Esophagus mucosa (tissue), 1 donor: ENCODE measurements at places on chromosomes 1 and 21. TPM values are rescaled to one million over a fixed set of nuclear protein-coding genes. Genes with fewer than 3 reads are reported as not detected.
A peak's percentile ranks its signal among the peaks of the same experiment; 100 is the strongest.

- no peak for ATAC-seq
These were observed 264.0 kb downstream of the ADGRL2 start for GRCh38 chr1:82064691-82065090.

- peak; percentile 11 for ATAC-seq
These were observed 8.5 kb downstream of the SH3BGRL3 start for GRCh38 chr1:26288311-26288941.

- no peak for ATAC-seq
These were observed 549.3 kb downstream of the NCAM2 start for GRCh38 chr21:21547368-21547953.

- ATAC-seq: no peak
These were observed 16.3 kb downstream of the SETD4 start for GRCh38 chr21:36044056-36044455.

- no peak for ATAC-seq
These were observed 403 bp upstream of the C1orf122 start for GRCh38 chr1:37807220-37807554.

The LRRC3 gene
- total RNA-seq: 0.72 TPM

DNA sequence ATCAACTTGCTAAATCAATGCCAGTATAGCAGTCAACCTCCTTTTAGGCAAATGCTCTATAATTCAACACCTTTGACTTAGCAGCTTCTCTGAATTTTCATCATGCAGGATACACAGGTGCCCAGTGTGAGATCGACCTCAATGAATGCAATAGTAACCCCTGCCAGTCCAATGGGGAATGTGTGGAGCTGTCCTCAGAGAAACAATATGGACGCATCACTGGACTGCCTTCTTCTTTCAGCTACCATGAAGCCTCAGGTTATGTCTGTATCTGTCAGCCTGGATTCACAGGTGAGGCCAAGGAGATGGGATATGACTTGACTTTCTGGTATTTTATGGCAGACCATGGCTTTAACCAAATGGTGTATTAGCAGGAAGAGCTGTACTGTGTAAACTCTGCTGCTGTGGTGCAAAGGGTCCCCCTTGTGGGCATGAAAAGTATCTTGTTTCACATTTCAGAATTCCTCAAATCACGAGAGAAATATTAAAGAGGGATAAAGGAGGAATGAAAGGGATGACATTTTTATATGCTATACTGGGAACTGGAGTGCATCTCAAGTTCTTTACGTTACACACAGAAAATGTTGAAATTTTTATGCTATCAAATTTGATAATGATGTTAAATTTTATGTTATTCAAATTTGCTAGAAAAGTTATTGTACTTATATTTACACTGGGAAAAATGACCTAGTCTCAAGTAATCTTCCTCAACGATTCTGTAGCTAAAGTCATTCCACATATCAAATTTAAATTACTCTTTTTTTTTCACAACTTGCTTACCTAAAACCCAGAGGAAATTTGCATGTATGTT is 88.9 kb downstream of the CRB1 start:
- ATAC-seq: peak; percentile 57

The SYCP1 gene
- total RNA-seq: not detected

- peak; percentile 94 for ATAC-seq
These were observed 38.8 kb downstream of the EGLN1 start for GRCh38 chr1:231383159-231383860.

GRCh38 chr1:229209386-229209785 is 61.5 kb upstream of the RAB4A start:
- no peak for ATAC-seq

- ATAC-seq: no peak
These were observed 35.9 kb downstream of the DNASE2B start for GRCh38 chr1:84434081-84434769.

GRCh38 chr1:36327421-36328087 is 4.1 kb upstream of the EVA1B start:
- ATAC-seq: peak; percentile 25

DNA sequence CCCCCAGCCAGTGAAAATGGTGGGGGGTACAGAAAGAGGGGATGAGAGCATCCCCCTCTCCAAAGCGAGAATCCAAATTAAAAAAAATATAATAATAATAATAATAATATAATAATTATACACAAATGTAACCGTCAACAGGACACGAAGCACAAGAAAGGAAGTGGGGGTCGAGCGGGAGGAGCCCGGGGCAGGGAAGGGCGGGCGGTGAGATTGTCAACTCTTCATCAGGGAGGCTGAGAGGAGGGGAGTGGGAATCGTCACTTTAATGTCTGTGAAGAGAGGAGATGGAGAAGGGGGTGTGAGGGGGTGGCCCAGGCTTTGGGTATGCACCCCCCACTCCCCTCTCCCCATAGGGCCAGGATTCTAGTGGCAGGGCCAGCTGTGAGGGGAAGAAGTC is 33.2 kb downstream of the MEF2D start:
- no peak for ATAC-seq

The SH3BGR gene
- total RNA-seq: 1.2 TPM

GRCh38 chr21:44865561-44866280 is 7.8 kb downstream of the PTTG1IP start:
- no peak for ATAC-seq

The PPP1R12B gene
- 12.8 TPM for total RNA-seq

The SERINC2 gene
- total RNA-seq: 109 TPM

DNA sequence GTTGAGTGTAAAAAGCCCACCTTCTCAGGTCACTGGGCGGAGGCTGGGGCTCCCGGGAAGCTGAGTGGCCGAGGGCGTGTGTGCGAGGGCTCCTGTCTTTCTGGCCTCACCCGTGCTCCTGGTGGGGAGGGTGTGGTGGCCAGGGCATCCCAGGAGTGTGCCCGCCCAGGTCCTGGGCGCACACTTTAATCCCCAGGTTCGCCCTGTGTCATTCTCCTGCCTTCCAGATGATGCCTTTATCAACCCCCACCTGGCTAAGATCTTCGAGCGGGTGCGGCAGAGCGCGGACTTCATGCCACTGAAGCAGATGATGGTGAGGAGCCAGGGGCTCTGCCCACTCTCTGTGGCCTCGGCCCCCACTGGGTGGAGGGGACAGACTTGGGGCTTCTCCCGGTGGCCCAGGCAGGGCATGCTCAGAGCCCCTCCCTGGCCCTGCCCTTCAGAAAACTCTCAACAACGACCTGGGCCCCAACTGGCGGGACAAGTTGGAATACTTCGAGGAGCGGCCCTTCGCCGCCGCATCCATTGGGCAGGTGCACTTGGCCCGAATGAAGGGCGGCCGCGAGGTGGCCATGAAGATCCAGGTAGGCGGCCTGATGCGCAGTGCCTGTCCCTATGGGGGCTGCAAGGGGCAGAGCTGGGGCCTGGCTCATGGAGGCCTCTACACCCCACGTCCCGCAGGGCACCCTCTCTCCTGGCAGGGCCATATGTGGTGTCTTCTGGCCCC is 42.5 kb downstream of the COQ8A start:
- ATAC-seq: no peak

- ATAC-seq: no peak
These were observed 50.0 kb downstream of the CD46 start for GRCh38 chr1:207801819-207802218.

The UBXN10 gene
- 0.04 TPM for total RNA-seq

GRCh38 chr1:158154501-158154900 is 26.2 kb upstream of the CD1D start:
- no peak for ATAC-seq

The GRIK3 gene
- 0.04 TPM for total RNA-seq

The NEK2 gene
- 9.8 TPM for total RNA-seq

DNA sequence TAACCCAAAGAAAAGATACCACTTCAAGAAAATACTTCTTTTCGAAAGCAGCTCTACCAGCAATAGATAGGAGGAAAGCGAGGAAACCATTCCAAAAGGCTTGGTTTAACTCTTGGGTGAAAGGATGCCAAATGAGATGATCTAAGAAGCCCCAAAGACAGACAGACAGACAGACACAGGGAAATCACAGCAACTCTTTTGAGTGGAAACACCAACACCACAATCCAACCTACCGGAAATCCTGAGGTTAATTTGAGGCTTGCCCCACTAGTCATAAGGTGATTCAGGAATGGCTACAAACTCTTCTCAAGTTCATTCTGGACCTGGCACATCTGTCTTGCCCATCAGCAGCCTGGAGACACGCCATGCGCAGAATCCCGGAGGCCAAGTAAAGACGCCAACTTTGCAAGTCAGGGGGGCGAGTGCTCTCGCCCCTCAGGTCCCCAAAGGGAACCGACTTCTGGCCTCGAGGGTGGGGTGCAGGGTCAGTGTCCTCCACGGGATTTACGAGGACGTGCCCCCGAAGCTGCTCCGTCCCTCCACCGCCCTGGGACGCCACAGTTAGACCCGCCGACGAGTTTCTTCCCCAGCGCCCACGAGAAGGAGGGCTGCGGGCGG is 778 bp downstream of the EVI5 start:
- ATAC-seq: peak; percentile 16

The SDC3 gene
- 3.3 TPM for total RNA-seq

DNA sequence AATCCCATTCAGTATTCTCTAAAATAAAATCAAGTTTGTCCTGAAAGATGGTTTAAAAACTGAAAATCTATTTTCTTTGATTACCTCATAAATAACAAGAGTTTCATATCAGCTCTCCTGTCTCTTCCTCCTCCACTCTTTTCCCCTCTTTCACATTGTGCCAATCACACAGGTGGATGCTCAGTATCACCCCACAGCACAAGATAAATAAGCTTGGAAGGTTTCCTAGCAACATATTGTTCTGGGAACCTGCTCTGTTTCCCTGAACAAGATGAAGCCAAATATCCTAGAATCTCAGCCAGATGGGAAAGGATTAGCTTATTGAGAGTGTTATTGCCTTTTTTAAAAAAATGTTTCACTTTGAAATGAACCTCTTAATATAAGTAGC is 45.7 kb upstream of the CACYBP start:
- no peak for ATAC-seq

DNA sequence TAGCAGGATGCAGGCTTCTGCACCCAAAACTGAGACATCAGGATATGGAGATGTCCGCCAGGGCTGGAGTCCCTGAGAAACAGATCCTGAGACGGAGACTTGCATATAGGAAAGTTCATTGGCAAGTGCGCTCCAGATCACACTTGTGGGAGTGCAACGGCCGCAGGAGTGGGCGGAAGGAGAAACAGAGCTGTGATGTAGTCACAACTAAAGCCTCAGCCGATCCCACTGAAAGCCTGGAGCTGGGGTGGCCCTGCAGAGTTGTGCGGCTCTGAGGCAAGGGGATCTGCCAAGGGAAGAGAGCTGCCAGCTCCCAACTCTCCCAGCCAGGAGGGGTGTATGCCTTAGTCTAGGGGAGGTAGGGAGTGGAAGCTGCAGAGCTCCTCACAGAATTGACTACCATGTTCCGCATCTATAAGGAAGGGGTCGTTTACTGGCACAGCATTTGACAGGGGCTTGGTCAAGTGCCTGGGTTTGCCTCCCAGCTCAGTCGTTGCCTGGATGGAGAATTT is 42.1 kb upstream of the PLA2G2C start:
- ATAC-seq: no peak

DNA sequence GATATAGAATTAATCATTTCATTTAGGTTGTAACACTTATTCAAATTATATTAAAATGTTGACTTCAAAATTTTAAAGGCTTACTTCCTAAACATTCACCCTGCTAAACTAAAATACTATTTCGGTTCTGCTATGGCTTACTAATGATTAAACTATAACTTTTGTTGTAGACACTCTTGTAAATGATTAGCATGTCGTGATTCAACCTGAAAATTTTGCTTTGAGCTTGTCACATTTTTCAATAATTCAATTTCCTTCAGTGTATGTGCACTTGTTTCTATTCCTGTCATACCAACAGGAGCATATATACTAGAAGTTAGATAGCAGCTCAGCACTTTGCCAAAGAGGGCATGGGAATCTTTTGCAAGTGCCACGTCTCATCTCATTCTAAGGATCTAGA is 1018.8 kb downstream of the AMY1C start:
- ATAC-seq: no peak

- no peak for ATAC-seq
These were observed 188.2 kb downstream of the HHAT start for GRCh38 chr1:210516697-210517459.

The PLA2G4A gene
- total RNA-seq: 8.4 TPM

GRCh38 chr1:67597336-67597735 is 87.7 kb upstream of the GADD45A start:
- ATAC-seq: no peak

DNA sequence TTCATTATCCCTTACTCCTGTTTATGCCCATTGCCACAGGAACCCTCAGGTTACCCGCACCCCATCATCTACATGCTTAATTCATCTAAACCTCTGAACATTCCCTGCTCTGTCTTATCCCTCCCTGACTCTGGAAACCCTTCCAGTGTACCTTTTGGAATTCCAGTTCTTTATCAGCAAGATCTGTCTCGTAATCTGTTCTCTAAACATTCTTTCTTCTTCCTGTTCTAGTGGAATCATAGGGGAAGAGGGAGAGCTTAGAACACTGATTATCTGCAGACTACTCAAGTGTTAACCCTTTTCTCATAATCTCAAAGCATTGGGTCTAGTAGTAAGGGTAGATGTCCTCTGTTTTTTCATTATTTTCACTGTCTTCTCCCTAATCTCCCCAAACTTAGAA is 159.8 kb downstream of the PIK3R3 start:
- no peak for ATAC-seq

GRCh38 chr1:78286686-78287085 is 204.1 kb upstream of the PTGFR start:
- peak; percentile 20 for ATAC-seq

DNA sequence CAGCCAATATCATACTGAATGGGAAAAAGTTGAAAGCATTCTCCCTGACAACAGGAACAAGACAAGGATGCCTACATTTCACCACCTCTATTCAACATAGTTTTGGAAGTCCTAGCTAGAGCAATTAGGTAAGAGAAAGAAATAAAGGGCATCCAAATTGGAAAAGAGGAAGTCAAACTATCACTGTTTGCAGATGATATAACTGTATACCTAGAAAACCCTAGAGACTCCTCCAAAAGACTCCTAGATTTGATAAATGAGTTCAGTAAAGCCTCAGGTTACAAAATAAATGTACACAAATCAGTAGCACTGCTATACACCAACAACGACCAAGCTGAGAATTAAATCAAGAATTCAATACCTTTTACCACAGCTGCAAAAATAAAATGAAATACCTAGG is 171.3 kb upstream of the HP1BP3 start:
- no peak for ATAC-seq

- ATAC-seq: peak; percentile 3
These were observed 232.5 kb upstream of the TMEM51 start for GRCh38 chr1:14921057-14921456.

The CD34 gene
- 4.3 TPM for total RNA-seq

DNA sequence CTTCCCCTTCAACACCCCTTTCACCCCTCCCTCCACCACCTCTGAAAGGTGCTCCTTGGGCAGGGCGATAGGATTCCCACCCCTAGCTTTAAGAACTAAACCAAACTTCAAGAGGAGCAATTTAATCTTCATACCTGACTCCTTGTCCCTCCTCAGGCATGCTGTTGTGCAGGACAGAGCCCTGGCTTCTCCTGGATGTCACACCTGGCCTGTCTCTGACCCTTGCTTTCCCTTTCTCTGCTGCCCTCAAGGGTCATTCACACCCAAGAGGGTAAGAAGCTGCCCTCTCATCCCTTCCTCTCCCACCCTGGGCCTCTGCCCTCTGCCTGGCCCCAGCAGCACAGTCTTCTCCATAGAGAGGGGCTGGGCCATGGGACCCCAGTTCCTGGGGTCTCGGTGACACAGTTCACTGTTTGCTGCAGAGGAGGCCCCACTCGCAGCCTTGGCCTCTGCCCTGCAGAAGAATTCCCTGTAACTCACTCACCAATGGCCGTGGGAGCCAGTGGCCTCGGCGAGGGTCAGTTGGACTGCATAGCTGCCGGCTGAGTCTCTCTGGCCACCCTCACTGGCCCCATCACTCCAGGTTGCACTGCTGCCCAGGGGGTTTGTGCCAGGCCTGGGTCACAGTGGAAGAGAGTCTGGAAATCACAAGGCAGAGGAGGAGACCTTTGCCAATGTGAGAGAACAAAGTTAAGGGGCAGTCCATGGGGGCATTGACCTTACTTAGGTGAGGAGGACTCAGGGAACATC is 28.4 kb upstream of the LHX4 start:
- ATAC-seq: no peak
